ENCODE measurements at places on chromosomes 2 and 18.

DNA sequence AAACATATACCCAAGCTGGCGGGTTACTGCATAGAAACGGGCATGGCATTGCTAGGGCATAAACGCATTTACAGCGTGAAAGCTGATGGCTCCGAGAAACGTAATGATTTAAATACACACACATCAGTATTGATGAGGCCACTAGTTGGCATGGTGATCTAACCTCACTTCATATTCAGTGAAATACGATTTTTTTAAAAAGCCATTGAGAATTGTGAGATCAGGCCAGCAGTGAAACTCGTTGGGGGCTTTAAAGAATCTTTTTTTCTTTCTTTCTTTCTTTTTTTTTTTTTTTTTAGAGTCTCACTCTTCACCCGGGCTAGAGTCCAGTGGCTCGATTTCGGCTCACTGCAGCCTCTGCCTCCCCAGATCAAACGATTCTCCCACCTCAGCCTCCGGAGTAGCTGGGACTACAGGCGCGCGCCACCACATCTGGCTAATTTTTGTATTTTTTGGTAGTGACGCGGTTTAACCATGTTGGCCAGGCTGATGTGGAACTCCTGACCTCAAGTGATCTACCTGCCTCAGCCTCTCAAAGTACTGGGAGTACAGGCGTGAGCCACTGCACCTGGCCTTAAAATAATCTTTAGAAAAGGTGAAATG, 2.4 kb upstream of the SMAD7 start:
- DNase-seq: no peak

DNA sequence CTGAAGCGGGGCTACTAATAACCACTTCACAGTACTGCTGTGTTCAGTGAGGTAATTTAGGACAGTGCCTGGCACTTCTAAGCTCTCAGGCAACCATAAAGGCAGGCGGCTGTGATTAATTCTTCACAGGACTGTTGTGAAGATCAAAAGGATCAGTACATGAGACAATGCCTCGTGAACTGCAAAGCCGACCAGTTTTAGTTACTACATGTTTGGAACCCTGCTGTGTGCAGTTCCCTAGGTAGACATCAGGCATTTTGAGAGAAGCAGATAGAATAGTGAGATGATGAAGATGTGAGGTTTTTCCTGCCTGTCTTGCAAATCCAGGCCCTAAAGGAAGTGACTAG, 19.1 kb downstream of the EFHD1 start:
- DNase-seq: no peak

DNA sequence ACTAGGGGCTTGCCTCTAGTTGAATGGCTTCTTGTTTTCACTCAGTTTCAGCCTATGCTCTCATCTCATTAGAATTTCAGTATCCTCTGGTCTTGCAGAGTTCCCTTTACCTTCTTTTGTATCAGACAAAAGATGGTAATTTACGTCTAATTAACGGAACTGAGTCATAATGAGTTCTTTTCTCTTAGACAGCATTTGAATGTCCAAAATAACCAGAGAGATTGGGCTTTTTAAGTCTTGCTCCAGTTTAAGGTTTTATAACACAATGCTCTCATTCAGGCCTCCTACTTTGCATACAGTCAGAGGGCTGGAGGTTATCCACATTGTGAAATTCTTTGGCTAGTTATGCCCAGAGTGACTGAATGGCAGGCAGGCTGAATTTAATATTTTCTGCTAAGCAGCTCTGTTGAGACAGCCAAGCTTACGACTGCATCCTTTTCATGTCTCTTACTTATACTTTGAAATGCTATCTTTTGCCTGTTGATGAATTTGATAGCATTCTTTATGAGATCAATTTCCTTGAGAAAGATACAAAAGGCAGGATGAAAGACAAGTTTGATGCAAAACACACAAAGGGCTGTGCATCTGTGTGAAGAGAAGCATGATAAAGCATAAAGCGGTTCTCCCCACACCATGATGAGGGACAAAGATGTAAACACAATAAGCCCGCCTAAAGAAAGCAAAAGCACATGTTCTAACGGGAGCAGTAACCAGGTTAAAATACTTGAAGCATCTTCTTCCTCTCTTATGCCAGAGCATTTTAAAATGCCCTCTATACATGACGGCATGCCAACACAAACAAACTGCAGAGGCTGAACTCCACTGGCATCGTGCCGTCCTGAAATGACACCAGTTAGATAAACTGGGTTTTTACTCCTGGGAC, 90.0 kb downstream of the CDH2 start:
- peak; percentile 67 for DNase-seq

DNA sequence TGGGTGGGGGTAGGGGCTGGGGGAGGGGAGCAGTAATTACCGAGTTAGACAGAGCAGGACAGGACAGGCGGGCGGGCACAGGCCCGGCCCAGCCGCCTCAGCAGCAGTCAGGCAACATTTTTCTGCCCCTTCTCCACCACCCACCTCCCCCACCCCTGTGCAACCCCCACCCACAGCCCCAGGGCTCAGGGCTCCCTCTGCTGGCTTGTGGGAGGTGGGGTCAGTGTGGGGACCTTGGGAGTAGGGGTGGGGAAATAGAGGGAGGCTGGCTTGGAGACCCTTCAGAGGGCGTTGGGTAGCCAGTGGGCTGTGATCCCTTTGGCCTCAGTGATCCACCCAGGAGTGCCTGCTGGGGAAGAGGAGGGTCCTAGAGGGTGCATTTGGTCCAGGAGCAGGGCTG, 6.4 kb downstream of the WNT6 start:
- no peak for DNase-seq

DNA sequence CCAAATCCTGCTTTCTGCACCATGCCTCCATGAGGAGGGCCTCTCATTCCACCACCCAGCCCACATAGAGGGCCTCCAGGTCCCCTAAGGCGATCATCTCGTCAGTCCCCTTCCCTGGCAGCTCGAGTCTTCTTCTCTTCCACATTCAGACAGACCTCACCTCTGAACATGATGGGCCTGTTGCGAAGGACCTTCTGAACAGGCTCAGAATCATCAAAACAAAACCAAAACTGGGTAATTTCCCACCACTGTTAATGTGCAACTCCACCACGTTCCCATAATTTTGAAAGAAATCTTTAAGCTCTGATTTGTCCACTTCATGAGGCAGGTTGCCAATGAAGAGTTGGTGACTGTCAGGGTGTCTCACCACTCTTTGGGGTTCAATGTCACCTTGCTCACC, 20.4 kb downstream of the ZRANB3 start:
- no peak for DNase-seq

DNA sequence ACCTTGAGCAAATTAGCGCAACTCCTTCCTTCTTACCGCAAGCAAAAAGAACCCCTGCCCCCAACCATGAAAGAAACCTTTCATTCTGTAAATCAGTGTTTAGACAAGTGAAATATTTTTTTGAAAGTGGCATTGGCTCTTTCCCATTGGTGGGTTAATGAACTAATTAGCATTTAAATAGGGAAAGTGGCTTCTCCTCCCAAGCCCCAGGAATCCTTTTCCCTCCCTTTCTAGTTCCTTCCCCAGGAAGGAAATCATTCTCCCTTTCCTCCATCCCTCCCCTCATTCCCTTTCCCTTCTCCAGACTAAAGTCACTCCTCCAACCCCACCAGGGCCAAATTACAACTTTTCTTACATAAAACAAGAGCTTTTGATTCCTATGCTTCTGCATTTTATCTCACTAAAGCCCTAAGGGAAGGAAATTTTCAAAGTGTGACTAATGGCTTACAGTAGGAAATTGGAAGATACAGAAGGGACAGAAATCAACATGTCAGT, 22.9 kb upstream of the TYMS start:
- DNase-seq: no peak

DNA sequence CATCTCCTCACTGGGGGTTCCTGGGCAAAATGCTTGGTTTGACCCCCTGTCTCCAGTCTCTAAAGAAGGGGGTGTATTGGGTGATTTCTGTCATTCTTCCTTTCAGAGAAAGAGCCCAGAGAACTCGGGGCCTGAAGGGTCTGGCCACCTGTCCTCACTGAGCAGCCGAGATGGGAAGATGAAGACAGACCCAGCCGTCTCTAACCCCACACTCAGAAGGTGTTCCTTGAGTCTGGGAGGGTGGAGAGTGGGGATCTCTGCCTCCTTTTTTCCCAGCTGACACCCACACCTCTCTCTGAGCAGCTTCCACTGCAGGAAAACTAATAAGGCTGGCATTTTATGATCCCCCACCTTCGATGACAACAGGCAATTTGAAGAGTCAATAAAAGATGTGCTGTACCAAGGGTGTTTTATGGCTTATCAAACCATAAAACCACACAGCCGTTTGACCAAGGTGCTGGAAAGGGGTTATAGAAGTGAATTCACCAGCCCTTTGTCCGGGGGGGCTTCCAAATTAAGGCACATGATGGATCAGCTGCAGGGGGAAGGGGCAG, 213.8 kb downstream of the SMAD2 start:
- DNase-seq: no peak

GRCh38 chr2:160575368-160575767, 81.8 kb upstream of the RBMS1 start:
- no peak for DNase-seq

GRCh38 chr2:168194784-168195522, 52.4 kb downstream of the STK39 start:
- no peak for DNase-seq

DNA sequence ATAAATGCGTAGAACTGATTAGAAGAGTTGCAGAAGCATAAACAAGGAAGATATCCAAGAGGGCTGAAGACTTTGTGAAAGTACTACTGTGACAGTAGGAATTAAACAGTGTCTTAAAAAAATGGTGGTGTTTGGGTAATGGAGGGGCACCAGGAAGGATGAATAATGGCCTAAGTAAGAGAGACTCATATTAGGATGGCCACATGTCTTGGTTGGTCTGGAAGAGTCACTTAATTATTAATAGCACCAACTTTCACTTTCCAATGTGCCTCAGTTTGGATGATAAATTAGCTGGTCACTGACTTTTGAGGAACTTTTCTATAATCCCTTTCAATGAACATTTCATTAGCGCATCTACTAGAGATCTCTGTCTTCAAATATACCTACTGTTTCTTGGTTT, 372.2 kb downstream of the NYAP2 start:
- no peak for DNase-seq

DNA sequence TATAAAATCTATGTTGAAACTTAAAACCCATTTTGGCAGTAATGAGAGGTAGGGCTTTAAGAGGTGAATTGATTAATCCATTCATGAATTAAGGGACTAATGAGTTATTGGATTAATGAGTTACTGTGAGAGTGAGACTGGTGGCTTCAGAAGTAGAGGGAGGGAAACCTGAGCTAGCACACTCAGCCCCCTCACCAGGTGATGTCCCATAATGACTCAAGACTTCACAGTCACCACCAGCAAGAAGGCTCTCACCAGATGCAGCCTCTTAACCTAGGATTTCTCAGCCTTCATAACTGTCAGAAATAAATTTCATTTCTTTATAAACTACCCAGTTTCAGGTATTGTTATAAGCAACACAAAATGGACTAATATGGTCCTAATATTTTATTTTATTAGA, 621.7 kb upstream of the ACVR2A start:
- DNase-seq: no peak

GRCh38 chr18:10851824-10852319, 297.5 kb downstream of the PIEZO2 start:
- peak; percentile 65 for DNase-seq

GRCh38 chr2:84851876-84852275, 29.0 kb downstream of the TRABD2A start:
- no peak for DNase-seq

DNA sequence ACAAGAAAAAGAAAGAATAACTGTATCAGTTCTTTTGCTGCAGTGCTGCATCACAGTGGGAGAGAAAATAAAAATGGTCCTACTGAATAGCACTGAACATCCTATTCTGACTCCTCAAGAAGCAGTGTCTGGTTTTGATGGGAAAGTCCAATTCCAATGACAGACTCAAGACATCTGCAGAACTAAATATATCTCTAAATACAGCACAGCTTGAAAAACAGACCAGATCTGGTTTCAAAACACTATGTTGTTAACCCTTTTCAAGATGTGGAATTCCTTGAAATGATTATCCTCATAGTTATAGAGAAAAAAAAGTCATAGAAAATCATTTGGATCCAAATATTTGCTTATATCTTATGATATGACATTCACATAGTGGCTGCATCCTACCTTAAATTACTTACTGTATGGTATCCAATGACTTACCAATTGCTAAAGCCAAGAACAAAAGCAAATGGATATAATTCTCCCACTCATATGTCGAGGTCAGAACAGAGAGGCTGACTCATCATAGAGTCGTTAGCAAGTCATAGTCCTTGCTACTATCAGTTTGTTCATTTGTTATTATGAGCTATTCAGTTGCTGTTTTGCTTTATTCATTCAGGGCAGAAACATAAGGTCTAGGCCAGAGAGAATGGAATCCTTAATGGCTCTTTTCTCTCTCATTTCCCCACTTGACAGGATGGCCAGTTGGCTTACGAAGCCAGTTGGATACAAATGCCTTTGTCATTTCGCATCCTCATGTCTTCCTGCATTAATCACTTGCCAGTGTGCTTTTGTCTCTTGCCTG, 62.5 kb upstream of the ACVR2A start:
- DNase-seq: peak; percentile 83

DNA sequence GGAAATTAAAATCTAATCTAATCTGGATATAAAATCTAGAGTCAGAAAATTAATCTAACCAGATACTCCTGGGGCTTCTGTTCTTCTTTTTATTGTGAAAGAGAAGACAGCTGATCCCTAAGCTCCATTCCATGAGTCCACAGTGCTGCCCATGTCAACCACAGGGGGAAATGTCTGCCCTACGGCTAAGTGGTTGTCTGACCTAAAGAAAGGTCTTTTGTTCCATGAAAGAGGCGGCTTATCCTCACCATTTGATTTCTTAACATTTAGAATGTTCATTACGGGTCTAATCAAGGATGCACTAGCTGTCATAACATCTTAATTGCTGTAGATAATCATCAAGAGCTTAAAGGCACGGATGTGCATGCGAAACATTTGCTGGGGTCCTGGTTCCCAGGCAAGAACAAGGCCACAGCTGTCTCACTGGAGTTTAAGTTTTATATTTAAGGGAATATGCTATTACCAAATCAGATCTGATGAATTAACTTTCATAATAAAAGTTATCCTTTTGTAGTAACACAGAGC, 162.6 kb downstream of the PAX3 start:
- no peak for DNase-seq

- DNase-seq: no peak
Measured at GRCh38 chr18:79769698-79770500, 27.8 kb upstream of the KCNG2 start.

DNA sequence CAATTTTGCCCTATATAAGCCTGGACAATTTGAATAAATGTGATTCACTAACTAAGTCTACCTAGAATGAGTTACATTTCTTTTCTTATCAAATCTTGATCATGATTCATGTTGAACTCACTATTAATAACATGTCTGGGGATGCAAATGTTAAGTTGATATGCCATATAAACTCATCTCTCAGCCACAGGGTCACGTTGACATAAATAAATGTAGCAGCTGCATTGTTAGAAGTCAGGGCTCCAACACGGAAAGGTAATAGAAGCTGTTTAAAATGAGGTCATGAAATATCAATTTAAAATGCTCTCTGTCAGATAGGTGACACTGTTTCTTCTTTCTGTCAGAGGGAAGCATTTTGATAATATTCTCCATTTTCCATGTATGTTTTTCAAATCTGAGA, 521.9 kb downstream of the CCDC85A start:
- peak; percentile 44 for DNase-seq

GRCh38 chr2:240524963-240525718, 32.6 kb downstream of the ANKMY1 start:
- DNase-seq: no peak

GRCh38 chr18:77054606-77055428, 77.8 kb downstream of the MBP start:
- DNase-seq: peak; percentile 84

Data from LHCN-M2 (cell line).